Fibroblast of the aortic adventitia (primary cell): ENCODE measurements at places on chromosomes 12 and 14.

DNA sequence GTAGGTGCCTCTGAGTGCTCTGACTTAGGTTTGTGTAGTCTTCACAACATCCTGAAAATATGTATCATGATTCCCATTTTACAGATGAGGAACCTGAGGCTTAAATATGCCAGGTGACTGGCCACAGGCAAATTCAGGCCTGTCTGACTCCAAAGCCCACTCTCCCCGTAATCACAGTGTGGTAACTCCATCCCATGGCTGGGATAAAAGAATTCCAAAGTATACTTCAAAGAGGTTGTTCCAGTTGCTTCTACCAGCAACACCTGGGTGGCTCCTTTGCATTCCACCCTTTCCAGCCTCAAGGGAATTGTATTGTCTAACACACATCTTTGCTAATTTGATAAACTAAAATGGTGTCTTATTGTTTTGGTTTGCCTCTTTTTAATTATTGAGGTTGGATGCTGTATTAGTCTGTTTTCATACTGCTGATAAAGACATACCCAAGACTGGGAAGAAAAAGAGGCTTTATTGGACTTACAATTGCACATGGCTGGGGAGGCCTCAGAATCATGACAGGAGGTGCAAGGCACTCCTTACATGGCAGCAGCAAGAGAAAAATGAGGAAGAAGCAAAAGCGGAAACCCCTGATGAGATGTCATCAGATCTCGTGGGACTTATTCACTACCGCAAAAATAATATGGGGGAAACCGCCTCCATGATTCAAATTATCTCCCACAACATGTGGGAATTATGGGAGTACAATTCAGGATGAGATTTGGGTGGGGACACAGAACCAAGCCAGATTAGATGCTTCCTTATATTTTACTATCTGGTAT lies 9.9 kb upstream of the CHST11 start:
- DNase-seq = no peak

DNA sequence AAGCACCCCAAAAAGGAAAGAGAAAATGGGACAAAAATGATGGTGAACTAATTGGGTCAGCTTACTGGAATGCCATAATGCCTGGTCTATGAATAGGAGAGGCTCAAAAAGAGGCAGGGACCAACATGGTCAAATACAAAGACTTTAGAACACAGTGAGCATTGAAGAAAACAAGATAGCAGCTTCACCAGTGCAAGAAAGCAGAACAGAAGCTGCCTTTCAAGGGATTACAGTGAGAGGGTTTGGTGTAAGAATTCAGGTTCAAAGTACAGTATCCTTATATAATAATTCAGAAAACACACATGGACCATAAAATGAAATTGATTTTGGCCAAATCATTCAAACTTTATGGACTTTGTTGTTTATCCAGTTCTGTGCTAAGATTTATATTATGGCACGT lies 162.1 kb downstream of the NAV3 start:
- no peak for DNase-seq

- DNase-seq = no peak
These were observed 31.8 kb downstream of the PPM1H start for GRCh38 chr12:62903151-62903550.

GRCh38 chr12:49636979-49637755 lies 13.8 kb downstream of the PRPF40B start:
- DNase-seq = peak; percentile 77

DNA sequence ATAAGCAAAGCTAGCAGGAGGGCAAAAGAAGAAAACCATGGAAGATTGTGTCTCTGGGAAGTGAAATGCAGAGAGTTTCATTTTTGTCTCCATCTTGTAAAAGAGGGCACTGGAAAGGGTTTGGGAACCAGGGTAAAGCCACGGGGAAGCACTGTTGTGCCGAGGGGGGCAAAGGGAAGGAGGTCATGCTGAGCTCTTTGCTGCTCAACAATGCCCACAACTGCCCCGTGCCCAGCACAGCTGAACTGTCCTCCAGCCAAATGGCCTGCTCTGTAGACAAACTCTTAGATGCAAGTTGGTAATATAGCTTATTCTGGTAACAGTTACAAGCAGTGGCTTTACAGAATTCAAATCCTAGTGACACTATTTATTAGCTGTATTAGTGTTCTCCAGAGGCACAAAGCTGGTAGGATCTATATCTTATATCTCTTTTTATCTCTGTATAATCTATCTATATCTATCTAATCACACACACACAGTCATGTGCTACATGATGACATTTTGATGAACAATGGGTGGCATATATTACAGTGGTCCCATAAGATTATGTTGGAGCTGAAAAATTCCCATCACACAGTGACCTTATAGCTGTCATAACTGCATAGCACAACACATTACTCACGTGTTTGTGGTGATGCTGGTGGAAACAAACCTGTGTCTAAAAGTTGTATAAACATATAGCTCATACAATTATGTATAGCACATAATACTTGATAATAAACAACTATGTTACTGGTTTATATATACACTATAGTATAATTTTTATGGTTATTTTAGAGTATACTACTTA lies 203.4 kb upstream of the DDHD1 start:
- no peak for DNase-seq

- peak; percentile 30 for DNase-seq
These were observed 615 bp downstream of the CDKN1B start for GRCh38 chr12:12717586-12718380.

- DNase-seq = no peak
These were observed 5.0 kb upstream of the KCNK13 start for GRCh38 chr14:90056826-90057225.

GRCh38 chr12:112524676-112525425 lies 106.1 kb downstream of the PTPN11 start:
- DNase-seq = peak; percentile 12

GRCh38 chr14:99722741-99723140 lies 38.6 kb downstream of the CYP46A1 start:
- no peak for DNase-seq

DNA sequence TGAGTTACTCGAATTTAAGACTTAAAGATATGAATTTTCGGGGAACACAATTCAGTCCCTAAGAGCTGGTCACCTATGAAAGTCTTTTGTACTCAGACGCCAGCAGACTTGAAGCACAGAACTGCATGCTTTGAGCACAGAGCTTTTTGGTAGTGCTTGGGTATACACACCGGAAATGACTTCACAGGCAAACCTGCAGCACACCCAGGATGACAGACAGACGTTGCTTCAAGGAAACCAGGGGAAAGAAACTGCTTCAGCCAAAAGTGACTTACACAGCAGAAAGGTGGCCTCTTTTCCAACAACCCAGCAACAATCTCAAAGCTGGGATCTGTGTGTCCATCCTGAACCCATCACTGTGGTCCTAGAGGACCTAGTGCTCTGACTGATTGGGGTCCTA lies 975.1 kb downstream of the AACS start:
- DNase-seq = no peak

DNA sequence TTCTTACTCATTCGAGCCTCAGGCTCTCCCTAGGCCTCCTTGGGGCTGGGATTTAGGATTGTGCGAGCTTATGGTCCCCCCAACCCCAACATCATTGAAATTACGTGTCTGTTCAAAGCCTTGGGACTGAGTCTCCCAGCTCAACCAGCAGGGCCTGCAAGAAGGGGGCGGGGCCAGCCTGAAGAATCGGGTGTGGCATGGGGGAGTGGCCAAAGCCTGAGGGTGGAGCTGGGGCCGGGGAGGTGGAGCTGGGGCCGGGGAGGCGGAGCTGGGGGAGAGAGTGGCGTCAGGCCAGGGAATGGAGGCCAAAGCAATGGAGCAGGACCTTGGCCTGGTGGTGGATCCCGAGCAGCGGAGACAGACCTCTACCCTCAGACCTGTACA lies 24.3 kb upstream of the HSPB8 start:
- no peak for DNase-seq

- DNase-seq = no peak
These were observed 6.3 kb upstream of the PIP4K2C start for GRCh38 chr12:57584690-57585089.

DNA sequence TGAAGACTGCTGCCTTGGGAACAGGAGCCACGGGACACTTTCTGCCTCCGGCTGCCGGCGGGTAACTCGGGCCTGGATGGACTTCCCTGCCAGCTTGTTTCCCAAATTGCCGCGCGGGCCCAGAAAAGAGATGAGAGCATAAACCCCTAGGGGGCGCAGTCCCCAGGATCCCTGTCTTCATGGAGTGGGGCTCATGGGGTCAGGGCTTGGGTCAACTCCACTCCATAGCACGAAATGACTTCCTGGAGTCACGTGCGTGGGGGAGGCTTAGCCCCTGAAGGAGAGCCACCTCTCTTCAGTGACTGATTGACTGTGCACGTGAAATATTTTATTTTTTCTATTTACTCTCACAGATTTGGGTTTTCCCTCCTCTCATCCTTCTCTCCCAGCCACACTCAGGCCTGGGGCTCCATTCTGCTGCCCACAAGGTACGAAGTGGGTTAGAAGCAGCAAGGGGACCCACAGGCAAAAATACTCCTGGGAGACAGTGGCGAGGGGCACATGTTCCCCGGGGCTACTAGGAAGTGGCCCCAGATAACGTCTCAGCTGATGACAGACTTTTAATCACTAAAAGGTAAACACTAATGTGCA lies 10.0 kb downstream of the PGF start:
- DNase-seq = peak; percentile 16

DNA sequence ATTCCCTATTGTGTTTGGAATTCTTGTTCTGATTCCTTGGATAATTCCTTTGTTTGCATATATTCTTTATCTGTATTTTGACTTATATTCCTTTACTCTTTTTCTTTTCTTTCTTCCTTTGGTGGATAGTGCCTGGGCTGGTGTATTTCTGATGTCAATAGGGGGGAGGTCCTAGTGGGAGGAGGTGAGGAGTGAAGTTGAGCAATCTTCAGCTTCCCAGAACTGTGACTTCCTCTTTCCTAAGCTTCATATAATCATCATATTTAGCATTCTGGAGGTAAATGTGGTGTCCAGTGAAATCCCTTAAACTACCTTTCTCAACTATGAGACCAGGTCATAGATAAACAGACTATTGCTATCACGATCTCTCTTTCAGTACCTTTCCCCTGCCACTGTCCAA lies 29.6 kb upstream of the TBPL2 start:
- DNase-seq = no peak

DNA sequence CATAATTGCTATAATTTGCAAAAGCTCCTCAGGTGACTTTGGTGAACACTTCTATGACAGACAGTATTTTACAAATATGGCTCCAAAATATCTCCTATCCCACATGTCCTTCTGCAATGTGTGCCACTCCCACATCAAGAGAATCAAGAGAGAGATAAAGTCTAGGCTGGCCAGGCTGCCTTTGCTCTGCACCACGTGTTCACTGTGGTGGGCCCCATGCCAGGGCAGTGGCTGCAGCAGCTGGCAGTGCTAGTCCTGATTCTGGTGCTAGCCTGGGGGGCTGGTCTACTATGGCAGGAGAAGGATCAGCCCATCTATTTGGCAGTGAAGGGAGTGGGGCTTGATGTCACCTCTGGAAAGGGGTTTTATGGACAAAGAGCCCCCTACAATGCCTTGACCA lies 86.3 kb downstream of the DRAM1 start:
- no peak for DNase-seq

- peak; percentile 43 for DNase-seq
These were observed 3.8 kb upstream of the SCARB1 start for GRCh38 chr12:124867401-124867930.

DNA sequence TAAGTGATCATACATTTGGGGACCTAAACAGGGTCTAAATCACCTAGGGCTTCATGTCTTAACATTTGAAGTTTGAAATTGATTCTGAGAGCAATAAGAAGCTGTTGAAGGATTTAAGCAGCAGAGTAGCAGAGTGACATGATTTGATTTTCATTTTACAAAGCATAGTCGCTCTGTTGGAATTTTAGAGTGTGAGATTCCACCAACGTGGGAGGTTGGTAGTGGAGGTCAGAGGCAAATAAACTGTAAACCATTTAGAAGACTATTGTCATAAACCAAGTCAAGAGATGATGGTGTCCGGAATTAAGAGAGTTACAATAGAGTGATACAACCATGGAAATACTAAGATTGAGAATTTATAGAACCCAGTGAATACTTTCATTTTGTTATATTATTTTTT lies 52.7 kb upstream of the ZDHHC17 start:
- no peak for DNase-seq

DNA sequence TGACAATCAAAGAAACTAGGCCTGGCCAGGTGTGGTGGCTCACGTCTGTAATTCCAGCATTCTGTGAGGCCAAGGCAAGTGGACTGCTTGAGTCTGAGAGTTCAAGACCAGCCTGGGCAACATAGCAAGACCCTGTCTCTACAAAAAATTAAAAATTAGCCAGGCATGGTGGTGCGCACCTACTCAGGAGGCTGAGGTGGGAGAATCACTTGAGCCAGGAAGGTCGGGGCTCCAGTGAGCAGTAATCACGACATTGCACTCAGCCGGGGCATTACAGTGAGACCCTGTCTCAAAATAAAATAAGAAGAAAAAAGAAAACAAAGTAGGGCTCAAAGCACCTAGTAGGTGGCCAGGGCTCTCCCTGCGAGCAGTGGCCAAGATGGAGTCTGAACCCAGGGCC lies 79.1 kb downstream of the CHGA start:
- DNase-seq = no peak

DNA sequence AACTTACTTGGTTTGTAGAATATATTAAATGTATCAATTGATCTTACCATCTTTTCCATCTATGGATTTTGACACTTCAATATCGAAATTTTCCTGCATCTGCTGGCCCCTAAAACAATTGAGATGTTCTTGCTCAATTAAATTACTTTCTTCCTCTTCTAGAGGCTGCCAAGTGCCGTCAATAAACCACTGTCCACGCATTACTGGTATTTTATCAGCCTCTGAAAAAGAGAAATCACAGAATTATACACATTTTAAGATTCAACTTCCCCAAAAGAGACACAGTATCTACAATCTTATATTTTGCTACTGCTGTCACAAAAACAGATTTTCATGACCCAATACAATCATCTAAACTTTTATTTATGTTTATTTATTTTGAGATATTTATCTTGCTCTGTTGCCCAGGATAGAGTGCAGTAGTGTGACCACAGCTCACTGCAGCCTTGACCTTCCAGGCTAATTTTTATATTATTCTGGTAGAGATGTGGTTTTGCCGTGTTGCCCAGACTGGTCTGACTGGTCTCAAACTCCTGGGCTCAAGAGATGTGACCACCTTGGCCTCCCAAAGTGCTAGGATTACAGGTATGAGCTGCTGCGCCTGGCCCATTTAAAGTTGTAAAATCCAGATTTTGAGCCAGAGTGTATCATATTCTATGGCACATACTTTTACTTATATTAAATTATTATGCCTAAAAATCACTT lies 49.3 kb downstream of the DDHD1 start:
- no peak for DNase-seq

- no peak for DNase-seq
These were observed 489.9 kb downstream of the BCL11B start for GRCh38 chr14:98782062-98782461.
